ENCODE measurements at places on chromosomes 5 and 9.

DNA sequence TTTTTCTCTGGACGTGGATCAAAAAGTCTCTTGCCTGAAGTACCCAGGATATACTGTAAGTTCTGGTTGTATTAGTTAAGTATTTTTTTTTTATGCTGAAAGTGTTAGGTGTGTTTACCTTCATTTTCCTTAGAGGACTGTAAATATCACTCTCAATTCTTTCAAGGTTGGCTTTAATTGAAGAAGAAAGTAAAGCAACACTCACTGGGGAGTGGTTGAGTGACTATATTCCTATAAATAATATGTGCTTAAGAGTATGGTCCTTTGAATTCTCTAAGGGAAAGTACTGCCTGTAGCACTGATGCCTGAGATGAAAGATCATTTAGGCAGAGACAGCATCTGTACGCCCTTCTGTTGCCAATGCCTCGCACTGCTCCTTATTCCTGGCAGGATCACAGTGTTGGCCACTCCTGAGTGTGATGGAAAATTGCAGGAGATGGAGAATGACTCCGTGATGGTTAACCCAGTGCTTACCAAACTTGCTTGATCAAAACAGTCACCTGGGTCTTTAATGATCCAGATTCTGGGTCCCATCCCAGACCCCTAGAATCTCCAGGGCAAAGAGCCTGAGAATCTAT, 182.0 kb upstream of the MPDZ start:
- DNase-seq = no peak

DNA sequence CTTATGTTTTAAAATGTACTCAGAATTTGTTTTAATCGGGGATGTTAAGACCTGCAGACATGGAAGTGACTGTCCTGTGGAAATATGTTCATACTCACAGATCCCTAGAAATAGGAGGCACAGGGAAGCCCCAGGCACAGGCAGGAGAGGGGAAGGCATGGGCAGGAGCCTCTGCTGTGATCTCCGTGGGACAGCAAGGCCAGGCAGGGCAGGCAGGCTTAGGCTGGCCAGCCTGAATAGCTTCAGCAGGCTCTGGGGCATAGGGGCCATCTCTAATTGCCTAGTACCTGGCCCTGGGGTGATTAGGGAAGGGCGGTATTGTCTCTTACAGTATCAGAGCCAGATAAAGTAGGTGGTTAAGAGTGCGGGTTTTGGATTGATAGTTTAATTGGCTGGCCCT, 59.8 kb upstream of the PLEKHG4B start:
- DNase-seq = no peak

GRCh38 chr9:111630182-111630963, 761 bp upstream of the DNAJC25 start:
- no peak for DNase-seq

- DNase-seq = no peak
These were observed 29.0 kb downstream of the COL15A1 start for GRCh38 chr9:98972716-98973115.

DNA sequence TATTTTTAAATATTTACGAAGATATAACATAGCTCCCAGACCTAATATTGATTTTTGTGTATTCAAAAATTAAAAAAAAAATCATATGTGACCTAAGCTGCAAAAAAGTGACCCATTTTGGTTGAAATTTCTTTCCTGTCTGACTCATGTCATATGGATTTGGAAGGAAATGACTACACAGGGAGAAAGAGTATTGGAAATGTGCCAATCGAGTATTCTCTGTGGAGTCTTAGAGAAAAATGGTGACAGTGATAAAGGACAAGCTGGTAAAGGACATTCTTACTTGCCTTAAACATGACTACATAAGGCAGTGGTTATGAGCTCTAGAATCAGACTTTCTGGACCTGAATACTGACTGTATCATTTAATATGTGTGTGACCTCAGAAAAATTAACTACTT, 262.9 kb upstream of the PTPRD start:
- no peak for DNase-seq

GRCh38 chr5:3599226-3600105, 3.8 kb downstream of the IRX1 start:
- no peak for DNase-seq

DNA sequence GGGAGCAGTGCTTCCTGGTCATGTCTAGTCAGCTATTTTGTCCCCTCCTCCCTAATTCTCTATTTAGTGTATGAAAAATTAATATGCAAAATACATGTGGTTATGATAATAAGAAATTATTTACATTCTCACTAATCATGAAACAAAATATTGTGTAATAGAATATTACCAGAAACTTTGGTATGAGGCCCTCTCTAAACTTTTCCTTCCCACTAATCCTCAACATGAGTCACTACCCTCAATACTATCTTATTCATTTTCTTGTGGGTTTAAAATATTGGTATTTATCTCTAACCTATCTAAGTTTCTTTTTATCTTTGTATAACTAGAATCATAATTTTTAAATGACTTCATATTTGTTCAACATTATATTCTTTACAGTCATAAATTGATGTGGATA, 545.9 kb upstream of the PTPRD start:
- DNase-seq = no peak

DNA sequence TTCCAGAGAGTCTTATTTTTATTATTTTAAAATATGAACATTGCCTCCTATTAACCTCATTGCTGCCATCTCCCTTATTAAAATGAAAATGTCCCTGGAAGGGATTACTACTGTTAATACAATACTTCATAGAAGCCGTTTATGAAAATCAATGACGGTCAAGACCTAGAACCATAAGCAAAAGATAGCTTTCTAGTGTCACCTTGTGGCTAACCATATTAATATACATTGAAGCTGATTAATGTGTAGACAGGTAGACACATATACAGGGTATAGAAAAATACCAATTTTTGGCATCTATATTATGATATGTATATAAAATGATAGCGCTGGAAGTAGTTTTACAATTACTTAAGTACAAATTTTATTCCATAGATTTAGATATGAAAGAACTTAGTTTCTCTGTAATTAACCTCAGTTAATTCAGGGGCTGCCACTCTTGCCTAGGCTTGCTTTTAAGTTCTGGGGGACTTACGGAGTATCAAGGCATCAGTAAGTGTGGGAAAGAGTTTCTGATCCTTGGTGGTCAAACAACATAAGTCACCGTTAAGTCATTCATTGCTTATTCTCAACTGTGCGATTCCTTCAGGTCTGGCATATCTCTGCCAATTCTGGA, 2.5 kb upstream of the YTHDC2 start:
- DNase-seq = no peak

DNA sequence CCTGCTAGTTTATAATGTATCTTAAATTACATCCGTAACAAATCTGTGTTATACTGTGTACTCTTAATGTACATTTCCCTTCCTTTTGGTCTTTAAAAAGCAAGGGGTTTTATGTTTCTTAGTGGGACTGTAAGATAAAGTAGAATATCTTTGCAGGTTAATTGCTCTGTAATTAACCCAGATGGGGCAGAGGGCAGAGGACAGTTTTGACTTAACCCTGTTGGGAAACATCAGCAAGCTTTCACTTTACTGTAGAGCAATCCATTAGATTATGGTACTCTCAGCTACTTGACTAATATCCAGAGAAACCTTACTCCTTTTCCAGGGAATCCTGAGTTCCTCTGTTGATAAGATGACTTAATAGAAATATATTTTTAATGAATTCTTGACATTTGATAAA, 74.3 kb downstream of the TLE4 start:
- no peak for DNase-seq

- DNase-seq = no peak
These were observed 3.2 kb upstream of the SMIM23 start for GRCh38 chr5:171782332-171782966.

DNA sequence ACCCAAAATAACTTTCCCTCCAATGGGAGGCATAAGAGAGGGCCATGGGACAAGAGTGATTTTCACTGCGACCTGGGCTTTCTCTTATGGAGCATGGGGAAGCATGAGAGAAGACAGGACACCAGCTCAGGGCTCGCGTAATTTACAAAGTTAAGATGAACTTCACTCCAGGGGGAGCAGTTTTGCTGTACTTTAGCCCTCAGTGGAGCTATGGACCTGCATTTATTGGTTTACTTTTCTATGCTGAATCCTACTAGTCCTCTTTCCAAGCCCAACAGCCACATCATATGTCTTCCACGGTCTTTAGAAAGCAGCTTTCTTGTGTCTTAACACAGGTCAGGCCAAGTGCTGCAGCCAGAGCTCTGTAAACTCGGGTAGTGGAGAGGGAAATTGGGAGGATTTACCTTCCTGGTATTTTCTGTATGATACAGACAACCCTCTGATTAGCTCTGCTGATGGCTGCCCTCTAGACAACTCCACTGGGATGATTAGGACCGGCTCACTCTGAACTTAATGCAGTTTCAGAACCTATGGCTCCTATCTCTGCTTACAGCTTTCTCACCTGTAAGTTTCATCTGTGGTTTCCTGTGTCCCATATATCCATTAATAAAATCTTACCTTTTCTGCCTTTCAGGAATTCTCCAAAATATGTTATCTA, 581.0 kb upstream of the RORB start:
- DNase-seq = peak; percentile 42

DNA sequence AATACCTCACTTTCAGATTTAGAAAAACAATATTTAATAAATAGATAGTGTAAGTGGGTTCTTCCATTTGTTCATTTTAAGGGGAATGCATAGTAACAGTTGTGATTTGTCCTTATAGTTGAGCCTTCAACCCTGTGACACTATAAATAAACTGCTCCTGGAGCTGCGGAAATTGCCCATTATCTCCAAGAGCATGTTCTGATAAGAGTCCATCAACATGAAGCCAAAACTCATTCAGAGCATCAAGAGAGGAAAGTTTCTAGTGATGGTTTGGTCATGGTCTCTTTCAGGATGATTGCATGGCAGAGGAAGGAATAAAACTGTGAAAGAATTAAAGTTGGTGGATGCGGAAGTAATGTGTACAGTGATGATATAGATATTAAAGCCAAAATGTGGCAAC, 772.1 kb upstream of the DMAC1 start:
- DNase-seq = no peak

- no peak for DNase-seq
These were observed 73.0 kb downstream of the EHMT1 start for GRCh38 chr9:137691646-137692351.

- peak; percentile 83 for DNase-seq
These were observed 19.5 kb upstream of the ANXA1 start for GRCh38 chr9:73132034-73132776.

- no peak for DNase-seq
These were observed 109.7 kb downstream of the MLLT3 start for GRCh38 chr9:20512636-20513035.

DNA sequence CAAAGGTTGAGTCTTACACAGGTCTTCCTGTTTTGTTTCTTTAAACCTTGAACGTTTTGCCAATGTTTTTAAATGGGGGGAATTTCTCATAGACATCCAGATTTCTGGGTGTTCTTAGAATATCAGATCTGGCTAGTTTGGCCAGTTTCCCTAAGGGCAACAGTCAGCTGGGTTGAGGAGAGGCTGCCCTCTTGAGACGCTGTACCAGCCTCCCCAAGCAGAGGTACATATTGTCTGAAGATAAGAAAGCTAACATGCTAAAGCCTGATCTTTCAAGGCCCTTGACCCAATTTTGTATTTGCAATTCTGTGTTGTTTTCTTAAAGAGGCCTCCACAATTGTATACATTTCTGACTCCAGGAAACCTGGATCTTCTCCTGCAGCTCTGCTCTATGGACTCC, 21.9 kb upstream of the SH3GL2 start:
- DNase-seq = no peak

GRCh38 chr9:115267790-115268189, 149.8 kb upstream of the TNC start:
- DNase-seq = no peak

GRCh38 chr5:3925022-3925421, 329.4 kb downstream of the IRX1 start:
- no peak for DNase-seq

- DNase-seq = no peak
These were observed 9.3 kb upstream of the TRPC7 start for GRCh38 chr5:136374638-136375037.

DNA sequence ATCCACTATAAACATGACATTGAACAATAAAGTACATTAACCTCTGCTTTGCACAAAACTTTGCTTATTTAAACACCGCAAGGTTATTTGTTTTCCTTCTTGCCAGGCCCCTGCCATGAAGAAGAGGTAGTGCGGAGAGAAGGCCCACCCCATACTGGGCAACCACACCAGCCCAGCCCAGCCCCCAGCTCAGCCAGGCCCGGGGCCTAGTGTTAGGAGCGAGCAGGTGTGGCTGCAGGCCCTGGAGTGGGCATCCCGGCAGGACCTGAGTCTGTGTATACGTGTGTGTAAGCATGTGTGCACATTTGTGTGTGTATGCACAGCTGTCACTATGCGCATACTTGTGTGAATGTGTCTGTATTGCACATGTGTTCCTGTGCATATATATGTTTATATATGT, 90.4 kb upstream of the MVB12B start:
- no peak for DNase-seq

- no peak for DNase-seq
These were observed 5.8 kb upstream of the TOR4A start for GRCh38 chr9:137271696-137272076.

DNA sequence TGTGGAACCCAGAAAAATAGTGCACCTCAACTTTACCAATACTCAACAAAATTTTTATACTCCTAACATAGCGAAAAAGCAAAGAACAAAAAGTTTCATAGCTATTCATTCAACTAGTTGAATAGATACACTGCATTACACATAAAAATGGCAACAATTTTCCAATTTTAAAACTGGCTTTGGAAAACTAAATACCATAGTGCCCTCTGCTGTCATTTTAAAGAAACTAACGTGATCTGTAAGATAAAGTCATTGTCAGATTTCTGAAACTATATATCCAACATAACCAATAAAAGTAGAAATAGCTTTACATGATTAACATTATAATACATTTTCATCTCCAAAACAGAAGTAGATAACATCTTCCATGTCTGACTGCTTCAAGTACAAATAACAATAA, 31.6 kb downstream of the DTWD2 start:
- peak; percentile 4 for DNase-seq

DNA sequence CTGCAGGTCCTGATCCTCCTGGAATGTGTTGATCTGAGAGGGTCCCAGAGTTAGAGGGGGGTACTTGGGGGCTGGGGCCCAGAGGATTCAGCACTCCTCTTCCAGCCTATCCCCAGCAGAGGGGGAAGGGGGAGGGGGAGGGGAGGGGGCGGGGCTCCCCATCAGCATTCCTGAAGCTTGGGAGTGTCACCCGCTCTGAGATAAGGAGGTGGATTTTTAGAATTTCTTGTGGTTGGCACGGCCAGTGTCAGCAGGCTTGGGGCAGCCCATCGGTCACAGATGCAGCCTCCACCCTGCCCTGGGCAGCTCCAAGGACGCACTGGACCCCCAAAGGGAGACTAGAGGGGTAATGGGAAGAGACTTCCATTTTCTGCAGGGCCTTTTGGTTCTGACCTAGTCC, 5.3 kb downstream of the FGF18 start:
- no peak for DNase-seq

DNA sequence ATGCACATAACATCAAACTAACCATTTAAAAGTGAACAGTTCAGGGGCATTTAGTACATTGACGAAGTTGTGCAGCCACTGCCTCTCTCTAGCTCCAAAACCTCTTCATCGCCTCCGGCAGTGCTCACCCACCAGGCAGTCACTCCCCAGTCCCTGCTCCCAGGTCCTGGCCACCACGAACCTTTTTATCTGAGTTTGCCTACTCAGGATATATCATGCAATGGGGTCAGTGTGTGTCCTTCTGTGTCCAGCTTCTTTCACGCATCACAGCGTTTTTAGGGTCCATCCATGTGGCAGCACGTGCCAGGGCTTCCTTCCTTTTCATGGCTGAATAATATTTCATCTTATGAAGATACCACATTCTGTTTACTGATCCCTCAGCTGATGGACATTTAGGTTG, 4.6 kb downstream of the AHRR start:
- DNase-seq = no peak

GRCh38 chr5:17329571-17329970, 112.1 kb downstream of the BASP1 start:
- DNase-seq = no peak

Measured in Jurkat, Clone E6-1 (cell line).